ENCODE measurements at places on chromosomes 6 and 20.

- DNase-seq: no peak
These were observed 28.2 kb upstream of the RPS6KA2 start for GRCh38 chr6:166655251-166655650.

- no peak for DNase-seq
These were observed 530.4 kb downstream of the QKI start for GRCh38 chr6:163944897-163945296.

- no peak for DNase-seq
These were observed 9.9 kb upstream of the ARHGAP40 start for GRCh38 chr20:38591474-38592410.

DNA sequence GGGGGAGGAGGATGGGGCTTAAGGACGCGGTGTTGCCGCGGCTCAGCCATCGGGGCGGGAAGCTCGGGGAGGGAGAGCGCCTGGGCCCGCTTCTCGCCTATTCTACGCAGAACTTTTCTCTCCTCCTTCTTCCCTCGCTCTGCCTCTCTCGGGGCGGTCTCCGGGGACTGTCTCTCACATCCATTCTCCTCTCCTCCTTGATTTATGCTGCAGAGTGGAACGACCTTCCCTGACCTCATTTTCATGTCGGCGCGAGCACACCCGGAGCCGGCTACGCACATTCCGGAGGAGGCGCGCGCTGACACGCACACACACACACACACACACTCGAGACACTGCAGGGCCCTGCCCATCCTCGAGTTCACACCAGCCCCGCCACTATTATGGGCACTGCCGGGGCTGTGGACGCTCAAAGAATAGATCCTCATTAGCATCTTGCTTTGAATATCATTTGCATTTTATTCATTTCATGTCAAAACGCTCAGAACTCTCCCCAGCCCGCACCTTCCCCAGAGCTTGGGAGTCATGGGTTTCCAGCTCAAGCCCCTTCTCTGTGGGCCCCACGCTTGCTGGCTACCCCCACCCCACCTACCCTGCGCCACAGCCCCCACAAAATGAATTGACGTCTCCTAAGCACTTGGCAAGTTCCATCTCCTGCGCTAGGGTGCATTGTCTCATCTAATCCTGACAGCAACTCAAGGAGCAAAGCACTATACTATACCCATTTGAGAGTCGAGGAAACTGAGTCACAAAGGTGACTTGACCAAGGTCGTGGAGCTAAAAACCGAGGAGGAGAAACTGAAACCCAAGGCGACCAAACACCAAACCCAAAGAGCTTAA, 36.8 kb downstream of the NCR2 start:
- DNase-seq: no peak

GRCh38 chr20:61560361-61560853, 308.3 kb downstream of the CDH4 start:
- DNase-seq: no peak

- DNase-seq: no peak
These were observed 12.8 kb downstream of the RGS17 start for GRCh38 chr6:153117986-153118879.

GRCh38 chr6:34331371-34332050, 61.0 kb downstream of the NUDT3 start:
- no peak for DNase-seq

GRCh38 chr6:25220857-25221256, 58.3 kb upstream of the CARMIL1 start:
- DNase-seq: no peak

- DNase-seq: no peak
These were observed 184.5 kb upstream of the PDE10A start for GRCh38 chr6:165847407-165848085.

DNA sequence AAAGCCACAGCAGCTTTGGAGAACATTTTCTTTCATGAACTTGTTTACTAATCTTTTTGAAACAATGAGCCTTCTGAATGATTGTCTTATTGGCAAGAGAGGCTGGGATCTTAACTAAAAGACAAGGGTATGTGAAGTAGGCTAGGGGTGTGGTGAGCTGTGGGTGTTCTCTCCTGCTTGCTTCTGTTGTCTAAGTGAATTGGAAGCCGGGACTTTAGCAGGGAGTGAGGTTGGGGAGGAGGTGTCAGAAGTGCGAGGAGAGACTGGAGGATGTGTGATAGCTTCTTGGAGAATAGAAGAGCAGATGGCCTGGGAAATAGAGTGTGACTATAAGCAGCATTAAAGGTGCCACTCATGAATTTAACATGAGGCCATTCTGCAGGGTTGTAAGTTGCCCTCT, 562.8 kb downstream of the UTRN start:
- DNase-seq: no peak

GRCh38 chr6:53029761-53030160, 34.7 kb upstream of the GSTA4 start:
- no peak for DNase-seq

DNA sequence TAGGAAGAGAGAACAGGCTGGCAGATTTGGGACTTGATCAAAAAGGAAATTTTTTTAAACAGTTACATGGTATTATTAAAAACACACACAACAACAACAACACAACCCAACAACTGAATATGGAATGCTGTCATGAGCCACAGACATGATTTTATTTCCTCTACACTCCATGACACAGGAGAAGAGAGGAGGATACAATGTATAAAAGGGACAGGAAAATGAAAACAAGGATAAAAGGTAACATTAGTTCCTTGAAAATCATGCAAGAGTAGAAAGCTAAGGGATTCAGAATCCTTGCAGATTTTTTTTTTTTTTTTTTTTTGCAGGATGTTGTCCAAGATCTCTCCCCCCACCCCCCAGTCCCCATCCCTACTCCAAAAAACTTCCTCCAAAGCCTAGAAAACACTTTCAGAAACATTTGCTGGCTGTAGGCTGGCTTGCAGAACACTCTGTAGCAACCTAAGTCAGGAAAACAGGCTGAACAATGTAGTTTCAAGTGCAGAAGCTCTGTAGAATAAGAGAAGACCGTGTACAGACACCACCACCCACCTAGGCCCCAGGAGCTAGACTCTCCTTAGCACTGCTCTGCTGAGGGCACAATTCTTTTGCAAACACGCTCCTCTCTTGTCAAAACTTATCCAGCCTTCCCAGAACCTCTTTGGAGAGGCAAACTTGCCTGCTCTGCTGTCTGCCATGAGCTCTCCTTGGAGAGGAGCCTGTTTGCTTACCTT, 845 bp downstream of the ZMYND8 start:
- DNase-seq: no peak

DNA sequence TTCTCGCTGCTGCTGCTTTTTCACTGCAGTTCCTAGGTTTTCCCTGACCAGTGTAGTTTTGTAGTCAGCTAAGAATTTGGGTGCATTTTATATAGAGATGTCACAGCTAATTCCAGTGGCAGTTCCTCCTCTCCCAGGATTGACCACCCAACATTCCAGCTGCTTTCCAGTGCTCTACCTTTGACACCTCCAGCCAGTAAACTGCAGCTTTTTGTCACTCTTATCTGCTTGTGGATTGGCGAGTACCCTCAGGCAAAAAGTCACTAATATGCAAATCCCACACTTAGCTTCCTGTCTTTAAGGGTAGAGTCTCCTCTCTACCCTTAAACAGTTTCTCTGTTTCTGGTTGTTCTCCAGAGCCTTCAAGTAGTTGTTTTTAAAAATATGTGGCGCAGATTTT, 146.9 kb upstream of the KCNG1 start:
- DNase-seq: no peak

GRCh38 chr6:79404261-79404660, 133.0 kb downstream of the LCA5 start:
- DNase-seq: no peak

- no peak for DNase-seq
These were observed 113.3 kb downstream of the AFG1L start for GRCh38 chr6:108407904-108408827.

DNA sequence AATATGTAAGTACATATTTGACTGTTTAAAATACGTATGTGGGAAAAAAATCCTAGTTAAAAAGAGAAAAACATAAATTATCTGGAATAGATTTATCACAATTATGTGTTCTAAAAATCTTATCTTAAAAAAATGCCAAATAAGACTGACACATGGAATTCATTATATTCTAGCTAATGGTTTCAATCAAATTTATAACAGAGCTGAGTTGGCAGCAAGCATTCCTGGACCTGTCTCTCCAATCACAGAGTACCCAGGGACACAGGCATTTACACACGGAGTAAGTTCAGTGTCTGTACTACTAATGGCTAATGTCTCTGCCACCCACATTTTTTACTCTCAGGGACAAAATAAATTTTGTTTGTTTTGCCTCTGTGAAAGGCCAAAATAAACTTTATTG, 122.3 kb downstream of the RPS12 start:
- DNase-seq: no peak

GRCh38 chr6:169157197-169158148, 96.2 kb downstream of the THBS2 start:
- no peak for DNase-seq

GRCh38 chr20:6341491-6341890, 218.7 kb upstream of the FERMT1 start:
- no peak for DNase-seq

DNA sequence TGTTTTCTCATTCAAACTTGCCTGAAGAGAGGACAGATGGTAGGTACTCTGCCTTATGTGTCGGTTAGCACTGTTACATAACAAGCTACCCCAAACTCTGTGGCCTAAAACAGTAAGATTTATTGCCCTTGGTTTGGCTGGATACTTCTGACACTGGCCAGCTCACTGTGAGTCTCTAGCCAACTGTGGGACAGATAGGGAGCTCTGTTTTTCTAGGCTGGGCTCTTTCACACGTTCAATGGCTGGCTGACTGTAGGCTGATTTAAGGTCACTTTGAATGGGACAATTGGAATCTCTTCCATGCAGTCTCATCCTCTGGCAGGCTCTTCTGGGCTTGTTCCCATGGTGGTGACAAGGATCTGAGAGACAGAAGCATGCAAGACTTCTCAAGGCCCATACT, 39.4 kb upstream of the JAG1 start:
- no peak for DNase-seq

GRCh38 chr20:58179083-58179431, 49.4 kb downstream of the ANKRD60 start:
- no peak for DNase-seq

DNA sequence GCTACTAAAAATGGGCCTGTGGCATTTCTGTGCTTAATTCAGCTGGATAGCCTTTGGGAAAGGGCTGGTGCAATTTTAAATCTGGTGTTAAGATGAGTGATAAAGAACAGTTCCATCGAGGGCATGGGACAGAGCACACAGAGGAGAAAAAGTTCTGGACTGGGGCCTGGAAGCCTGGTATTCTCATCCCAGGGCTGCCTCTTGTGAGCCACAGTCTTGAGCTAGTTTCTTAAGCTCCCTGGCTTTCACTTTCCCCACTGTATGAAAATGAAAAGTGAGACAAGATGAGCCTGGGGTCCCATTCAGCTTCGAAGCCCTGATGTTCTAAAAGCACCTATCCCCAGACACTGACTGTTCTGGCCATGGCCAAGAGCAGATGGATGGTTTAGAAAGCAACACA, 14.3 kb upstream of the LAMA4 start:
- no peak for DNase-seq

- DNase-seq: no peak
These were observed 50.3 kb downstream of the JPH2 start for GRCh38 chr20:44136579-44137265.

DNA sequence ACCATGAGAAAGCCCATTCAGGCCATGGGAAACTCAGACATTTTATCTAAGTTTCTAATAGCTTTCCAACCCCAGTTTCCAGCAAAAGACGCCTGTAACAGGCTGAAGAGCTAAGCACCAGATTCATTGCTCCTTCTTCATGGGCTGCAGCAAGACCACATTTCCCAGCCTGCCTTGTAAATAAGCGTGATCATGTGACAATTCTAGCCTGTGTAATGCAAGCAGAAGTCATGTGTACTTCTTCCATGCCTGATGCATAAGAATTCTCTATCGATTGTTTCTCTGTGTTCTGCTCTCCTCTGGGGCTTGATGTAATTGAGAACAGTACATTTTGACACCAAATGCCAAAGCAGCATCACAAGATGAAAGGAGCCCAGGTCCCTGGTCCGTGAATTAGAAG, 6.8 kb downstream of the PCSK2 start:
- no peak for DNase-seq
